Stimulated activated CD4-positive, alpha-beta T cell treated with anti-CD3 and anti-CD28 coated beads, Interleukin-4, amount 100 ng/mL, for 48 hours (primary cell): ENCODE measurements at places on chromosomes 13 and 19.

GRCh38 chr13:58051807-58052375 lies 420.3 kb downstream of the PCDH17 start:
- no peak for DNase-seq

GRCh38 chr13:20270163-20270865 lies 38.2 kb upstream of the GJB6 start:
- no peak for DNase-seq

DNA sequence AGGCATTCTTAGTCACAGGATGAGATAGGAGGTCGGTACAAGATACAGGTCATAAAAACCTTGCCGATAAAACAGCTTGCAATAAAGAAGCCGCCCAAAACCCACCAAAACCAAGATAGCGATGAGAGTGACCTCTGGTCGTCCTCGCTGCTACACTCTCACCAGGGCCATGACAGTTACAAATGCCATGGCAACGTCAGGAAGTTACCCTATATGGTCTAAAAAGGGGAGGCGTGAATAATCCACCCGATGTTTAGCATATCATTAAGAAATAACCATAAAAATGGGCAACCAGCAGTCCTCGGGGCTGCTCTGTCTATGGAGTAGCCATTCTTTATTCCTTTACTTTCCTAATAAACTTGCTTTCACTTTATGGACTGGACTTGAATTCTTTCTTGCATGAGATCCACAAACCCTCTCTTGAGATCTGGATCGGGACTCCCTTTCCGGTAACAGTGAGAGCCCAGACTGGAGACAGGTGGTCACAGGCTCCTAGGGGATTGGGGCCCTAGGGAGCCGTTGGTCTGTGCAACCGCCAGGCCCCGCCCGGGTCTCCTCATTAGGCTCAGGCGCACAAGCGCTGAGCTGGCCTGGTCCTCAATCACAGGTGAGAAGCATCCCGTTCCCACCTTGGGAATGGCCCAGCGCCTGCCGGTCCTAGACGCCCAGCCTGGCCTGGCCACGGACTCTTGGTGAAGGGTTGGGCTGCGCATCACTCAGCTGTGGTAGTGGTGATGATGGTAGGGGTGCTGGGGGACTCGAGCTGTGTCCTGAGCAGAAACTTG lies 10.9 kb upstream of the ZNF544 start:
- no peak for DNase-seq

DNA sequence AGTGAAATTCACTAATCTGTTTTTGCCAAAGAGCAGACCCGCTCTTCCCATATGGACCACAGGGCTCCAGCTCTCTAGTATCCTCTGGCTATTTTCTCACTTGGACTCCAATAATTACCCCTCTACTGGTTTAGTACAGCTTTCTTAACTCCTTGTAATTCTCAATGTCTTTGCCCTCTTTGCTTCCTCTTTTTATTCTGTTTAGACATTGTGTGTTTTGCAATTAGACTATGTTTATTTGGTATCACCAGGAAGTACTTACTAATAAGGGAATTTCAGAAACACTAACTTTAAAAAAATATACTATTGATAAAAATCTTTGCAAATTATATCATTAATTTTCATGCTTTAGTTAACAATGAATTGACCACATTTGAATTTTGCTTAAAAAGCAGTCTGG lies 111.6 kb upstream of the OBI1 start:
- no peak for DNase-seq

GRCh38 chr19:10228920-10229319 lies 2.2 kb downstream of the S1PR2 start:
- DNase-seq: no peak

DNA sequence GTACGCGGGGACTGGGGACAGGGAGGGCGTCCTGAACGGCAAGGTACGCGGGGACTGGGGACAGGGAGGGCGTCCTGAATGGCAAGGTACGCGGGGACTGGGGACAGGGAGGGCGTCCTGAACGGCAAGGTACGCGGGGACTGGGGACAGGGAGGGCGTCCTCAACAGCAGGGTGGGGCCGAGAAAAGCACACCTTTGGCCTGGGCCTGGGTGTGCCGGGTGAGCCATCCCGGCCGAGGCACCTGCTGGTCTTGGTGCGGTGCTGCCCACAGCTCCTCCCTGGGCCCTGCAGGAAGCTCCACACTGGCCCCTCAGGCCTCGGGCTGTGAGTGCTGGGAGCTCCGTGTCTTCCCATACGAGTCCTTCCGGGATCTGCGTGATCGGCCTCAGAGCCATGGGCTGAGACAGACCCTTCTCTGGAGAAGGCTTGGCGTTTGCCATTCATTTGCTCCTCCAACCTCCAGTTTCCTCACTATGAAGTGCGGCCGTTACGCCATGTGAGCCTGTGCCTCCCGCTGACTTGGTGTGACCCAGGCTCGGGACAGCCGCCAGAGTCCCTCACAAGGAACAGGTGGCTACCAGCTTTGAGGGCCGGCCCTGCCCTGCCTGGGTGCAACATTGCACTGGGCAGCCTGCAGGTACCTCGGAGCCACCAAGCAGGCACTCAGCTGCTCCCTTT lies 7.8 kb upstream of the ZNF554 start:
- no peak for DNase-seq

GRCh38 chr13:29279356-29280254 lies 315.9 kb downstream of the SLC7A1 start:
- no peak for DNase-seq

DNA sequence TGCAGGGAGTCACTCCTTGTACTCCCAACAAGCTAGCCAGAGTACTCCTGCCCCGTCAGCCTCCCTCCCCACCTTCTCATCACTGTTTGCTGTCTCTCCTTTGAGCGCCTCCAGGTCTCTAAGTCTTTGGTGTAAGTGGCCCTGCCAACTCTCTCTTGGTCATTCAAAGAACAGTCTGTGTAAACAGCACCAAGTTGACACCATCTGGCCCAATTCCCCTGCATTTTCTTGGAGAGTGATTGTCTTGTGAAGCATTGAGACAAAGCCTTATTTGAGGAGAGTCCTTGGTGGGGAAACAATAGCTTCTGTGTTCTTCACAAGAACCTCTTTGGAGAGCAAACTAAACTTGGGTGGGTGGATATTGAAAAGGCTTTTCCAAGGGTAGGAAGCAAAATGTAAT lies 114.6 kb upstream of the RNF113B start:
- DNase-seq: no peak

DNA sequence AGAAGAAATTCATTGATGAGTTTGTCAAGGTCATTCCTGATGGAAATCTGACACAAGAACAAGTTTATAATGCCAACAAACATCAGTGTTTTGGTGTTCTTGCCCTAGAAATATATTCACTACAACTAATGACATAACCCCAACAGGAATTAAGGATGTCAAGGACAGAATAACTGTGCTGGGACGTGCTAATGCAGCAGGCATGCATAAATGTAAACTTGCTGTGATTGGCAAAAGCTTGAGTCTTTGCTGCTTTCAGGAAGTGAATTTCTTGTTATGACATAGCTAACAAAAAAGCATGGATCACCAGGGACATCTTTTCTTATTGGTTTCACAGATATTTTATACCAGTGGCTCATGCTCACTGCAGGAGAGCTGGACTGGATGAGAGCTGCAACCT lies 144.6 kb downstream of the KCTD12 start:
- no peak for DNase-seq

DNA sequence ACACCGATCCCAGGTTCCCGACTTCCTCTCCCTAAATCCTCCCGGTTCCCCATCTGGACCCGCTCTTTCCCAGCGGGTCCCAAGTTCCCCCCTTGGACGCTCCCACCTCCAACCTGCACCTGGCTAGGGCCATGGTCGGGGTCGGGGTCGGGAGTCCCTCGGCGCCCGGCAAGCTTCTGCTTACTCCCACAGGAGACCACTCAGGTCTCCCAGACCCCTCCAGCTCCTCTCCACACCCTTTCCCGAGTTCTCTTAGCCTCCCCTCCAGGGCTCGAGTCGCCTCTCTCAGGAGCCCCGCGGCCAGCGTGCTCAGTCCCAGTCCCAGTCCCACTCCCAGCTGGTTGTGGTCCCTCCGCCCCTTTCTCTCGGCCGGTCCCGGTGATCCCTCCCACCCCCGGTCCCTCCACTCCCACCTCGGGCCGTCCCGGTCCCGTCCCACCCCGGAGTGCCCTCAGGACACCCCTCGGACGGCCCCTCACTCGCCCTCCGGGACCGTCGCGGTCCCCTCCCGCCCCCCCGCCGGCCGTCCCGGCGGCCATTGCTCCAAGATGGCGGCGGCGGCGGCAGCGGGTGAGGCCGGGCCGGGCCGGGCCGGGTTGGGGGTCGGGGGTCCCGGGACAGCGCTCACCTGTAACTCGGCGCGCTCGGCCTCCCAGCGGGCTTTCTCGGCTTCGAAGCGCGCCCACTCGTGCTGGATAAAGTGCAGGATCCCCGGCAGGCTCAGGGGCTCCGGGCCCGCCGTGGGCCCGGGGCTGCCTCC lies at the start of gene FKRP:
TSS of gene FKRP (plus strand) at position 537 of the 760 bp plus-strand sequence. CDS start 9,394 bp downstream, outside the sequence.
- DNase-seq: peak; percentile 32

DNA sequence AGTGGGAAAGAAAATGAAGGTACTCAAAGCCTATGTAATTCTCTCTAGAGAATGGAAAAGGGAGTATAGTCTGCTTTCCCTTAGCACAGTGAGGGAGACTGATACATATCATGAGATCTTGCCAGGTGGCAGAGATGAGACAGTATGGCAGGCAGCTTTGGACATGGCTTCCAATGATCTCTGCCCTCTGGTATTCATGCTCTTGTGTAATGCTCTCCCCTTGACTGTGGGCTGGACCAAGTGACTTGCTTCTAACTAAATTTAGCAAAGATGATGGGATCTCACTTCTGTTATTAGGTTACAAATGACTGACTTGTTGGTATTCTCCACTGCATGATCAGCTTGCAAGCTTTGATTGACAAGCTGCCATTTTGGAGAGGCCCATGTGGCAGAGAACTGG lies 10.2 kb downstream of the ZNF132 start:
- DNase-seq: no peak

- DNase-seq: no peak
Measured at GRCh38 chr13:59495299-59495698, 668.4 kb downstream of the DIAPH3 start.

DNA sequence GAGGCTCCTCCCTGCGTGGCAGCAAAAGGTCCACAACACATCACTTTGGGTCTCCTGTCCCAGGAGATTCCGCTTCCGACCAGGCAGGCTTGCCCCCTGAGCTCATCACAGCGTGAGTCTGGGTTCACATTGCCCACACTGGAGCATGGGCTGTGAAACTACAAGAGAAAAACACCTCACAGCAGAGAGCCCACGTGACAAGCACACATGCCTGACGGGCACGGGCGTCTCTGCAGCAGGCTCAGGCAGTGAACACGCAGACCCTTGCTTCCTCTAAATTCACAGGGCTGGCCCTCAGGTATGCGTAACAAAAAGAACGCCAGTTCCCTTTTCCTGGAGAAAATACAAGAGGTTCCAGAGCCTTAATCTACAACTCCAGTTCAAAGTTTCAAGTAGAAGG lies 41.9 kb downstream of the RASA3 start:
- DNase-seq: no peak

- DNase-seq: no peak
Measured at GRCh38 chr13:56528040-56528790, 612.5 kb upstream of the PRR20A start.

DNA sequence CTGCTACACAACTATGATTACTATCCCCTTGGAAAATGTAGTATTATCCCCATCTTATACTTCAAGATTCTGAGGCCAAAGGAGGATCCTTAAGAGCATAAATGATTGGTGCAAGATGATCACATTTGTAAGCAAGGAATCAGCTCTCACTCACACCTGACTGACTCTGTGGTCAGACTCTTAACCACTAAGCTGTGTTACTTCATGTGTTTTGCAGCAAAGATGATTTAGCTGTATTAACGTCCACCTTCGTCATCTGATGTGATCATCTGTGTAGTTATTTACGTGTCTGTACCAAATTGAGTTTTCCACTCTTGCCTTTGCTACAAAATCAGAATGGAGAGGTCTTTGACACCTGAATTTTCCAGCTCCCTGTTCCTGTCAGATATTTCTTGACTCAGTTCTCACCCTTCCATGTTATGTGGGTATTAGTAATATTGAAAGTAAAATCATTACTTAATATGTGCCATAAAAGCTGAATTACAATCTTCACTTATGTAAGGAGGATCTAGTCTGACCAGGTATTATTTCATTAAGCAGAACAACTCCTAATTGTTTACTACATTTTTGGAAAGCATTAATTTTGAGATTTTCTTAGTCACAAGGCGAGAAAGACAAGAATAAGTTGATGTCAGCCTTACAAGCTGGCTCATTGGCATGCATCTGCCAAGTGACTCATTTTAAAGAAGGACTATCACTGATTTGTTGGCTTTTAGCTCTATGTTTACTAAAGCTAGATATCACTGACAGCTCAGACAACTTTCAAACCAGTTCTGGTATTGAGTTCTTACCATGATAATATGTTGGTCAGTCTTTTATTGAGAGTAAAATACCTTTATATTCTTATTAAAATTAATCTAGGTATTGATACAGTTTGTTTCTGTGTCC lies 1279.8 kb upstream of the PCDH9 start:
- DNase-seq: no peak

DNA sequence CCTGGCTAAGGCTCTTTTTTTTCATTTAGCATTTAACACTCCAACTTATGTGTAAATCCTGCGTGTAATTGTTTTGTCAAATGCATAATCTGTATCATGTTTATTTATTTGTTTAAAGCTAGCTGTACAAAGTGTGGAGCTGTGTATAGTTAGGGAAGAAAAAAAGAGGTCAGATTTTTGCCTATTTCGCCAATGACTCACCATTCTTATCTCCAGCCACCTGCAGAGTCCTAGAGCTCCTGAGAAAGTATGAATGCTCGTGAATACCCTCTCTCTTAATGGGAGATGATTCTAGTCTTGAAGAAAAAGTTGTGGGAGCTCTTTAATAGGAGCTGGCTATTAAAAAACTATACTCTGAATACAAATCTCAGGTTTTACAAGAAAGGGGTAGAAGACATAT lies 778.8 kb upstream of the SLITRK5 start:
- no peak for DNase-seq

DNA sequence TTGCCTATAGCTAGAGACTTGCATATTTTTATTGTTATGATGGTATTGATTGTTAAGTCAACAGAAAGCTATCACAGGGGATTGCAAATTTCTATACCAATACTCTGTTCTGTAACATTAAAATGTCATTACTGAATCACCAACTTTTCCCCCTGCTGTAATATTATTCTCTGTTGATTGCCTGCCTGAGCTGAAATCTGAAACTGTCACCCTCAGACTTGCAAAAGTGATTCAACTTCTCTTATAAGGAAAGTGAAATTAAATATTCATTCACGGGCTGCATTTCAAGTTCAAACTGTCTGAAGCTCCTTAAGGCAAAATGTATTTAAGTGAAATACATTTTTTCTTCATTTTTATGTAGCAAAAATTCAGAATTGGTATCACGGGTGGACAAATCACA lies 723.2 kb downstream of the PCDH9 start:
- DNase-seq: no peak
